Activated CD8-positive, alpha-beta memory T cell treated with anti-CD3 and anti-CD28 coated beads for 36 hours (primary cell): ENCODE measurements at places on chromosomes 1 and 21. TPM values are rescaled to one million over a fixed set of nuclear protein-coding genes. Genes with fewer than 3 reads are reported as not detected.

The NBPF10 gene
- total RNA-seq = 0.80 TPM

The TRPM2 gene
- 6.8 TPM for total RNA-seq

The PGBD5 gene
- total RNA-seq = 0.04 TPM

The GCSAML gene
- total RNA-seq = 0.80 TPM

The TCP10L gene
- total RNA-seq = 0.15 TPM

The PLA2G2C gene
- total RNA-seq = not detected

The FAM177B gene
- total RNA-seq = not detected

The TMEM79 gene
- 10.2 TPM for total RNA-seq

The FCRL5 gene
- not detected for total RNA-seq

The RLF gene
- total RNA-seq = 15.1 TPM

The TFAP2E gene
- 0.86 TPM for total RNA-seq

The SPRR2E gene
- not detected for total RNA-seq

The OR6N1 gene
- not detected for total RNA-seq

The NPHS2 gene
- not detected for total RNA-seq
